ENCODE measurements at places on chromosomes 2 and 18.

DNA sequence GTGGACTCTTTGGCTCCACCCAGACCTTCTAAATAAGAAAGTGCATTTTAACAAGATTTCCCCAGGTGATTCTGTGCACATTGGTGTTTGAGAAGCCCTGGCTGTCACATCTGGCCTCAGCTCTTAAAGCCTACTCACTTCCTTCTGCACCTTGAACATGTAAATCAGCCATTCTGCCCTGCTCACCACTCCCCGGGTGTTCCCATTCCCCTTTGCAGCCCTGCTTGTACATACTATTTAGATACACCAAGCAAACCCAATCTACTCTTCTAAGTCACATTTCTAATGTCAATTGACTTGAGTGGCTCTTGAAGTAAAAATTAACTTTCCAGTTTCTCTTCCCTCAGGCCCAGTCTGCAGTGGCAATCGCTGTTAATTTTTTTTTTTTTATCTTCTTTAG, 13.1 kb upstream of the SCN1A start:
- H3K4me3 ChIP-seq: no peak overlapping the region
- no peaks in the 10 kb centered on the region for H3K4me1 ChIP-seq
- DNase-seq: no peak
- H3K36me3 ChIP-seq: no peaks in the 10 kb centered on the region
- H3K27ac ChIP-seq: no peak overlapping the region
- no peaks in the 10 kb centered on the region for H3K27me3 ChIP-seq

DNA sequence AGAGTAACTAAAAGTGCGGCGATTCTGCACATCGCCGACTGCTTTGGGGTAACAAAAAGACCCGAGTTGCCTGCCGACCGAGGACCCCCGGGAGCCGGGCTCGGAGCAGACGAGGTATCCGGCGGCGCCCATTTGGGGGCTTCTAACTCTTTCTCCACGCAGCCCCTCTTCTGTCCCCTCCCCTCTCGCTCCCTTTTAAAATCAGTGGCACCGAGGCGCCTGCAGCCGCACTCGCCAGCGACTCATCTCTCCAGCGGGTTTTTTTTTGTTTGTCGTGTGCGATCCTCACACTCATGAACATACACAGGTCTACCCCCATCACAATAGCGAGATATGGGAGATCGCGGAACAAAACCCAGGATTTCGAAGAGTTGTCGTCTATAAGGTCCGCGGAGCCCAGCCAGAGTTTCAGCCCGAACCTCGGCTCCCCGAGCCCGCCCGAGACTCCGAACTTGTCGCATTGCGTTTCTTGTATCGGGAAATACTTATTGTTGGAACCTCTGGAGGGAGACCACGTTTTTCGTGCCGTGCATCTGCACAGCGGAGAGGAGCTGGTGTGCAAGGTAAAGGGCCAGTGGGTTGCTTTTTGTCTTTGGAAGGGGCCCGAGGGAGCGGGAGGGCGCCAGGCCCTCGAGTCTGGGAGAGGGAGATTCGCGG, 1.4 kb downstream of the TRIB2 start:
- DNase-seq: no peak
- H3K4me1 ChIP-seq: peaks cover 61% of the 10 kb centered on the region
- peak overlapping the region; percentile 57 for H3K4me3 ChIP-seq
- peaks cover 72% of the 10 kb centered on the region for H3K27me3 ChIP-seq

- H3K36me3 ChIP-seq: no peaks in the 10 kb centered on the region
- H3K4me1 ChIP-seq: peaks cover 24% of the 10 kb centered on the region
- H3K27me3 ChIP-seq: no peaks in the 10 kb centered on the region
- DNase-seq: no peak
- no peak overlapping the region for H3K4me3 ChIP-seq
These were observed 67.3 kb upstream of the RMDN2 start for GRCh38 chr2:37857575-37858399.

GRCh38 chr2:222743251-222743812, 71.9 kb downstream of the MOGAT1 start:
- peaks cover 43% of the 10 kb centered on the region for H3K4me1 ChIP-seq
- H3K36me3 ChIP-seq: no peaks in the 10 kb centered on the region
- no peak for DNase-seq
- no peak overlapping the region for H3K27ac ChIP-seq
- no peak overlapping the region for H3K4me3 ChIP-seq

DNA sequence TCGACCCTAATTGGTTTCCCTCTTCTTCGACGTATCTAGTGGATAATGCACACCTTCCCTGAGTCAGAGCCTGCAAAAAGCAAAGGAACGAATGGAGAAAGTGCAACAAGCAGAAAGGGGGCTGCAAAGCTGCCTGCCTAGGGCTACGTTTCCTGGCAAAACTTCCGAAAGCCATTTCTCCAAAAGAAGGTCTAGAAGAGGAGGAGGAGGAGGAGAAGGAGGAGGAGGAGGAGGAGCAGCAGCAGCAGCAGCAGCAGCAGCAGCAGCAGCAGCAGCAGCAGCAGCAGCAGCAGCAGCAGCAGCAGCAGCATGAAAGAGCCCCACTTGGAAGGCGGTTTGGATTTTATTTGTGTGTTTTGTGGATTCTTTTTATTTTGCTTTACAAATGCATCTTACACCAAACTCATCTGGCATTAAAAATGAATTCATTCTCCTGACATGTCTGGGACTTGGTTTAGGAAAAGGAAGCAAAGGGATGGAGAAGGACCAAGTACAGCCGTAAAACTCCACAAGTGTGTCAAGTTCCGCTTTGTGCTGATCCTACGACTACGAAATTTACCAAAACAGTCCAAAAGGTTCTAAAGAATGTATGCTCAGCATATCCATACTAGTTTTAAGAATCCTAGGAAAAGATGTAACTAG, 2.0 kb downstream of the TCF4 start:
- no peak overlapping the region for H3K4me3 ChIP-seq
- peak; percentile 15 for DNase-seq
- H3K27me3 ChIP-seq: no peaks in the 10 kb centered on the region

DNA sequence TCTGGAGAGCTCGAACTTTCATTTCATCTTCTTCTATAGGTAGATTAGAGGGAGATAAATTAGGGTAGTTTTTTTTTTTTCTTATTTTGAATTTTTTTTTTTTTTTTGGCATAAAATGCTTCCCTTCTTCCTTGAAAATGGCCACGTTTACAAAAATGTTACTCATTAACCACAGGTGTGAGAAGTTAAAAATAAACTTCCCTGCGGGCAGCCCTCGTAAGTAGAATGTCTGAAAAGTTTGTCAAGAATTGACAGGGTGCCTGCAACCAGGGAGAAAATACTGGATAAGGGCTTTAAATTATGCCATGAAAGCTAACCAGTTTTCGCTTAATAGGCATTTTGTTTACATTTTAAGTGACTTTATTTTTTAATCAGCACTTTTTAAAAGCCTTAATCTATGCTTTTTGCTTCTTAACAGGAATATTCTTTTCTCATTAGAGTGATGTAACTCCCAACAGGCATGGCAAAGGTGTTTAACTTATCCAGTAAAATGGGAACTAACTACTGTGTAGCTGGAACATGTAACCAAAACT, 4.2 kb upstream of the FN1 start:
- H3K27ac ChIP-seq: no peak overlapping the region
- no peak for DNase-seq
- H3K4me3 ChIP-seq: no peak overlapping the region
- peaks cover 18% of the 10 kb centered on the region for H3K4me1 ChIP-seq
- H3K27me3 ChIP-seq: peaks cover 66% of the 10 kb centered on the region

DNA sequence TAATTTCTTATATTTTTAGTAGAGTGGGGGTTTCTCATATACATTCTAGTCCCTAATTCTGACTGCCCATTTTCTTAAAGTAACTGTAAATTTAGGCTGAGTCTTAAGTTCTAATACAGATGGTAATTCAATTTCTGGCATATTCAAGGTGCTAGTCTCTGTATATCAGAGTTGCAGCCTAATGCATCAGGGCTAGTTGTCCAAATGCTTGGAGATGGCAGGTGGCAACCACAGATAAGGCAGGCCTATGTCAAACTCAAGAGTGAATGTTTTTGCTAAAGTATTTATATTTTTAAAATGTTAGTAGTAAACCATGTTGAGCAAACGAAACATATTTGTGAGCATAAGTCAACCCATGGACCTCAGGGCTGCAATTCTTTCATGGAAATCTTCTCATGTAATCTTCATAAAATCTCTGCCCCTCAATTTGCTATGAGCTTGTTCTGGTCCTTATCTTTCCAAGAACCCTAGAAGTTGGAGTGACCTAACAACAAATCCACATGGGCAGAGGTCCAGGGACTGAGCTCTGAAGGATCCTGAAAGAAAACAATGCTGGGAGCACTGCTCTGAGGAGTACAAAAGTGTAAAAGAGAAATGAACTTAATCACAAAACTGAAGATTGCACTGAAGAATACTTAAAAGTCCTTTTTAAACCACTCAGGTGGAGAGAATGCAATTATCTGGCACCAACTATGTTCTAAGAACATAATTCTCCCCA, 27.3 kb upstream of the DSC2 start:
- H3K36me3 ChIP-seq: no peaks in the 10 kb centered on the region
- H3K4me1 ChIP-seq: no peaks in the 10 kb centered on the region
- DNase-seq: no peak
- H3K4me3 ChIP-seq: no peak overlapping the region
- no peak overlapping the region for H3K27ac ChIP-seq

DNA sequence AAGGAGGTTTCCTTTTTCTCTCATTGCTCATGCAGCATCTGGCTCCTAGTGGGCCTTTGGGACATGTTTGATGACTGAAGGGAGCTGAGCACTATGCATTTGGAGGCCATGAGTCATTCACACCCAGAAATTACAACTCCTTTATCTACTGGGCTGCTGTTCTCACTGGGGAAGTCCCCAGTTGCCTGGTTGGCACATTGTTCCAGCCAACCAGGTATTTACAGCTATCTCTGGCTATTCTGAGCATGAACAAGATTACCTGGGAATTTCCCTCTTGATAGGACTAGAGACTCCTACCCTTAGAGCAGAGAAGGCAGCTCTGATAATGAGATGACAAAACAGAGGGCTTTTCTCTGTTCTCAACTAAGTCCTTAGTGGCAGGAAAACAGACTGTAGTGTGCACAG, 206.5 kb downstream of the SETBP1 start:
- no peaks in the 10 kb centered on the region for H3K4me1 ChIP-seq
- H3K36me3 ChIP-seq: no peaks in the 10 kb centered on the region
- no peak overlapping the region for H3K27ac ChIP-seq
- DNase-seq: peak; percentile 43
- H3K27me3 ChIP-seq: peaks cover 4% of the 10 kb centered on the region

DNA sequence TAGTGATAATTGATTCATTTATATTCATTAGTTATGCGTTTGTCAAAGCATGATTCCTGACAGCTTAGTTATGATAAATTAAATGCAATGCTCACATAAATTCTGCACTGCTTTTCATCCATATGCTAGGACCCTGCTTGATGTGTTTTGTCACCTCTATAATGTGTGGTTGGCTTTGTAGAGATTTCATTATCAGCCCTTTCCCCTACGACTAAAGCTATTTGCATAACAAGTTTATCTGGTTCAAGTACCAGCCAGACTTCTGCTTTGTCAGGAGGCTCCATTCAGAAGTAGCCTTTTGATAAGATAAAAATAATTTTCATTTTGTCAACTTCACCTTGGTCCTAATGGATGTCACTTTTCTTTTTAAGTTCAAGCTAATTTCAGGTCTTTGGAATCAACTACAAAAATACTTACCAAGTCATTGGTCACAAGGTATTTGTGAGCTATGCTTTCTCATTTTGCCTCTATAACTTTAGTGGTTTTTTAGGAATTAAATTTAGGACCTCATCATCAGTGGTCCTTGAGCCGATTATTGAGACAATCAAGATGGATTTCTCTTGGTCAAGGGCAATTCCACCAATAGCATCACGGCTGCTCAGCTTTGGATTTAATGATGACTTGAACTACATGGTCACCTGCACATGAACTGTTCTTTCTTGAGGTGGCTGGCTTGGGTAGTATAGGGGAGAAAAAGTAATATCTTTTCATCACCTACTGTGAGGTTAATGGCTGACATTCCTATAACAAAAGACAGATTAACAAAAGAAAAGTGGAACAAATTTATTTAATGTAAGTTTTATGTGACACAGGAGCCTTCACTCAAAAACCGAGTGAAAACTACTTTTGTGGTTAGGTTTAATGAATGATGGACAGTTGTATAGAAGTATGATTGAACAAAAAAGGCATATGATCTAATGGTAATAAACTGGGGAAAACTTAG, 162.1 kb downstream of the MYO3B start:
- no peak overlapping the region for H3K4me3 ChIP-seq
- DNase-seq: no peak
- H3K27ac ChIP-seq: no peak overlapping the region
- H3K36me3 ChIP-seq: no peaks in the 10 kb centered on the region
- H3K27me3 ChIP-seq: no peaks in the 10 kb centered on the region
- H3K4me1 ChIP-seq: no peaks in the 10 kb centered on the region

GRCh38 chr18:650428-650858, 7.0 kb upstream of the TYMS start:
- no peaks in the 10 kb centered on the region for H3K36me3 ChIP-seq
- peak; percentile 32 for DNase-seq
- no peak overlapping the region for H3K27ac ChIP-seq
- H3K27me3 ChIP-seq: no peaks in the 10 kb centered on the region
- peaks cover 19% of the 10 kb centered on the region for H3K4me1 ChIP-seq

- no peak overlapping the region for H3K4me3 ChIP-seq
- no peak for DNase-seq
- H3K27ac ChIP-seq: no peak overlapping the region
- H3K36me3 ChIP-seq: no peaks in the 10 kb centered on the region
These were observed 64.8 kb downstream of the ST3GAL5 start for GRCh38 chr2:85823951-85824350.

DNA sequence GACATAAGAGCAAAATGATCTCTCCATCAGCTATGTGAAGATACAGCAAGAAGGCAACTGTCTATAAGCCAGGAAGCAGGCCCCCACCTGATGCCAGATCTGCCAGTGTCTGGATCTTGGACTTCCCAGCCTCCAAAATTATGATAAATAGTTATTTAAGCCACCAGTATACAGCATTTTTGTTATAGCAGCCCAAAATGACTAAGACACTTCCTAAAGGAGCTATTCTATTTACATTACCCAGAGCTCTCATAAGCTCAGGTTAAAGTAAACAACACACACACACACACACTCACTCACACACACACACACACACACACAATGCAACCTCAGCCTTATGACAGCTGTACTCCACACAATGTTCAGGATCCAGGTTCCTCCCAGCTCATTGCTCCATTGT, 5.7 kb upstream of the YPEL5 start:
- H3K36me3 ChIP-seq: no peaks in the 10 kb centered on the region
- H3K27me3 ChIP-seq: no peaks in the 10 kb centered on the region
- H3K4me1 ChIP-seq: peaks cover 6% of the 10 kb centered on the region
- no peak for DNase-seq
- no peak overlapping the region for H3K27ac ChIP-seq

DNA sequence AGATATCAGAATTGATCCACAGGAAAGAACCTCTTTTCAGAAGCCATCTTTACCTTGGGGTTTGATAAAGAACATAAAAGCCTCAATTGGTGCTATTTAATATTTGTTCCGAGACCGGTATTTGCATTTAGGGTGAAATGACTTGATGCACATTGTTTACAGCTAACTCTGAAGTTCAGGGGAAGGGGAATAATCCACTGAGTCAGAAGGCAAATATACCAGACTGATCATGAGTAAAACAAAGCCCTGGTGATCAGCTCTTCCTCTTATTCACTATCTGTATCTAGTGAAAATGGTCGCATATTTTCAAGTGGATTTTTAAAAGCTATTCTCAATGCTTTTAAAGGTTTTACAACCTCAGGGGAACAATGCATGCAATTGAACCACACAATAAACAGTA, 53.0 kb upstream of the ATP8B1 start:
- no peaks in the 10 kb centered on the region for H3K36me3 ChIP-seq
- no peak overlapping the region for H3K4me3 ChIP-seq
- no peak overlapping the region for H3K27ac ChIP-seq
- no peaks in the 10 kb centered on the region for H3K4me1 ChIP-seq
- no peaks in the 10 kb centered on the region for H3K27me3 ChIP-seq

Measured in CD14-positive monocyte (primary cell).